IMR-90 (cell line): ENCODE measurements at places on chromosomes 11 and 22. TPM values are rescaled to one million over a fixed set of nuclear protein-coding genes. Genes with fewer than 3 reads are reported as not detected.
A peak's percentile ranks its signal among the peaks of the same experiment; 100 is the strongest.

The SCGB2A2 gene
- total RNA-seq = not detected in 2 replicates

The SHANK2 gene
- 0.83 and 1.6 TPM in 2 replicates for total RNA-seq

The FGF4 gene
- not detected in 2 replicates for total RNA-seq

The TRPM5 gene
- not detected in 2 replicates for total RNA-seq

The SLC22A9 gene
- not detected in 2 replicates for total RNA-seq

The FAM180B gene
- total RNA-seq = not detected in 2 replicates

DNA sequence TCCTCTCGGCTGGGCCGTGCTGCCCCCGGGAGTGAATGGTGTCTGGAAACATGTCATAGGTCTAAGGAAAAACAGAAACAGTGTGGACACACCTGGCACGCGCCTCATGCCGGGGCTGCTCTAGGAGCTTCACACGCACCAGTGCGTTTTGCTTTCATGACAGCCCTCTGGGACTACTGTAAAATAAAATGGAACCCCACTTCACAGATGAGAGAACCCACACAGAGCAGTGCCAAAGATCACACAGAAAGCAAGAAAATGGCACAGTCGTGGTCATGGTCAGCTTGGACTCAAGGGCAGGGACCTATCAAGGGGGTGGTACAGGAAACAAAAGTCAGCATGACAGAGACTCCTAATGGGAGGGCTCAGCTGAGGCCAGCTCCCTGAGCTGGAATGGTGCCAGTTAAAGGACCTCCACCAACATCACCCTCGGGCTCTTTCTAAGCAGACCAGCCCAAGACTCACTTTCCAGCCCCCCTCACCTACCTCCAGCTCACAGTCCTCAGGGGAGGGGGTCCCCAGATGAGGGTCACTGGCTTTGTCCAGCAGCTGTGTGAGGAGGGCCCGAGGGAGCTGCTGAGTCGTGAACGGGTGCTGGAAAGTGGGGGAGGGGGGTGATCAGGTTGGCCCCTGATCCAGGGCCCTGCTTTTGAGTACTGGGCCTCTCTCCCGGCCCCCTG lies 3.3 kb downstream of the MAP4K2 start:
- DNase-seq = no peak

GRCh38 chr11:76208438-76209374 lies 2.4 kb upstream of the WNT11 start:
- DNase-seq = peak; percentile 12

DNA sequence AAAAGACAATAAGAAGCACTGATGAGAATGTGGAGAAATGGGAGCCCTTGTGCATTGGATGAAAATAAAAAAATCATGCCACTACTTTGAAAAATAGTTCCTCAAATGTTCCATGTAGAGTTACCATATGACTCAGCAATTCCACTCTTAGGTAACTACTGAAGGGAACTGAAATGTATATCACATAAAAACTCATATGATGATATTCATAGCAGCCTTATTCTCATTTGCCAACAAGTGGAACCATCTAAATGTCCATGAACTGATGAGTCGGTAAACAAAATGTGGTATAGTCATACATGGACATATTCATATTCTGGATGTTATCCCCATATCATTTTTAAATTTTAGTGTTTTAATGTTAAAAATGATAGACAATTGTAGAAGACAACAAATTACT lies 3.5 kb downstream of the KRTAP5-9 start:
- DNase-seq = no peak

GRCh38 chr11:30431127-30431814 lies 108.4 kb downstream of the ARL14EP start:
- DNase-seq = no peak

GRCh38 chr11:65884716-65885092 lies 3.6 kb downstream of the FIBP start:
- DNase-seq = peak; percentile 65

DNA sequence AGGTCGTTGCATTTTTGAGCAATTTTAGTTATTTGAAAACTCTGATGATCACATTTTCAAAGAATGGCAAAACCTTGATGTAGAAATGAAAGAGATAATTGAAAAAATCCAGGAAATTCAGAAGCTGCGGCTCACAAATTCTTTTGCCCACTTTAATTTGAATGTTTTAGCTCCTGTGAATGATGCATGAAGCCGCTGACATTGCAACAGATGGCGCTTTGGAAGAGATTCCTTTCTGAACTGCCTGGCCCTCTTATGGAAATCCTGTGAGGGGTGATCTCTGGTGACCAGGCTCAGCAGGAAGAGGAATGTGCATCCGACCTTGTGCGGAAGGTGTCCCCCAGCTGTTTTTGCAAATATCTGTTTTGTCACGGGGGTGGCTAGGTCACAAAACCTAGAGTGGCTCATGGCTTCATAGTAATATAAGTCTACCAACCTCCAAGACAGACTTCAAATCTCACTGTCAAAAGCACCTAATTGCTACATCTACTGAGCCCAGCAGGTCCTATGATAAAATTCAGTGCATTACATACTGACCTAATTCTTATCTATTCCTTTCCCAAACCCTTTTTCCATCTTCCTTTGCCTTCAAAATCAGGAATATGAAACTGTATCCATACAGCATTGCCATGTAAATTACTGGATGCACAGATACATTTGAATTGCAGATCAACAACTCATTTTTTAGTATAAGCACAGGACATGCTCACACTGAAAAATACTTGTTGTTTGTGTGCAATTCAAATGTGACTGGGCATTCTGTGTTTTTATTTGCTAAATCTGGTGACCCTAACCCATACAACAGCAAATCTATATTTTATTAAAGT lies 412.7 kb downstream of the ETS1 start:
- DNase-seq = peak; percentile 67

- DNase-seq = no peak
Measured at GRCh38 chr11:116132273-116132978, 628.2 kb upstream of the CADM1 start.

DNA sequence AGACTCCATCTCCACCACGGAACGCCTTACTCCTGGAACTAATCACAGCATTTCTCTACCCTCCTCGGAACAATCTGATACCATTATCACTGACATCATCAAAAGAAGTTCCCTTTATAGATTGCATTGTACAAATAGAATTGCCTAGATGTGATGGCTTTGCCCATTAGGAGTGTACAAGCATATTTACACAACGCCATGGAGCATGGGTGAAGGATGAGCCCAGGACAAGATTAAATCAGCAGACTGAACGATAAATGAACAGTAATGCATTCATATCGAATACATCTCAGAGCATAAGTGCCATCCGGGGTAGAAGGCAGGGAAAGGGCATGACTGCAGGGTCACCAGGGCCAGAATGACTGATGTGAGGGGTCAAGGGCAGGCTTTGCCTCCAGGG lies 57.3 kb downstream of the KIRREL3 start:
- DNase-seq = no peak

DNA sequence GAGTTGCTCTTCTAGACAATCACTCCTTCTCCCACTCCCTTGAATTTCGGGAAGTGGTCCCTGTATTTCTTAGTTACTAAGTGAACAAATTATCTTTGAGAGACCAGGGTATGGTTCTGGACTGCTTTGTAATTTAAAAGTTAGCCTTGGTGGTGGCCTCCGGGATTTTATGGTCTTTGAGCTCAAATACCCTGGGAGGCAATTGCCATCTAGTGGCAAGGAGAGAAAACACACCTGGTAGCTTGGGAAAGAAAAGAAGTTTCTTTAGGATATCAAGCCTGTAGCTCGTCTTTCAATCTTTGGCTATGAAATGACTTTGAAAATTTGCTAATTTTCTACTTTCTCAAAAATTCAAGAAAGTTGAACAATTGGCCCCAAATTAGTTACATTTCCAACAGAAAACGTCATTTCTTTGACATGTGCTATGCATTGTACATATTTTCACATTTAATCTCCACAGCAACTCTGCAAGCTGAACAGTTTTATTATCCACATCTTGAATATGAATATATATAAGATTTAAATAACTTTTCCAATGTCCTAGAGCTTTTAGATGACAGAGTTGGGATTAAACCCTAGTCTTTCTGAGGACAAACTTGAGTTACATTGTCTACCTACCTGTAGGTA lies 39.1 kb downstream of the MMP27 start:
- peak; percentile 60 for DNase-seq

GRCh38 chr11:90204832-90205646 lies 17.8 kb downstream of the CHORDC1 start:
- DNase-seq = peak; percentile 66

- DNase-seq = no peak
Measured at GRCh38 chr11:40323241-40323640, 1136.2 kb downstream of the LRRC4C start.

DNA sequence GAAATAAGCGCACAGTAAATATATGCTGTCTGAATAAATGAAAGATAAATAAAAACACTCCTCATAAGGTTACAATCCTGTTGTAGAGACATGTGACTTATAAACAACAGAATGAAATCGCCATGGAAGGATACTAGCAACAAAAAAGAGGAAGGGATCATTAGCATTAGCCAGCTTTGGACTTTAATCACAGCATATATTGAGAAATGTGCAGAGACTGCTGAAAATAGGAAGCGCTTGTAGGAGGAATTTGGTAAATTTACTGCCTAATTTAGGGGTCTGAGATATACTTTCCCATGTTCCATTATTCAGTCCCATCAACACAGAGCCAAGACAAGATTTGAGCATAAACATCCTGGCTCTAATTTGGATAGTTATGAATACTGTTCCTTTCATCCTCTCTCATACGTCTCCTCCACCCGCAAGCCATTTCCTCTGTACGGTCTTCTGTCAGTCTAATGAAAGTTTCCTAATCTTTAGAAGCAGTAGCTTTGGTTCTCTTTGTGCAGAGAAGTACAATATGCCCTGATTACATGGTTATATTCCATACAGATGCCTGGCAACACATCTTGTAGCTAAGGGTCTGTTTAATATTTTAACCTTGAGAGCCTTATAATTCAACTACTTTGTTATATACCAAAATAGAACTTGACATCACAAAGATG lies 37.1 kb upstream of the AKIP1 start:
- DNase-seq = no peak

DNA sequence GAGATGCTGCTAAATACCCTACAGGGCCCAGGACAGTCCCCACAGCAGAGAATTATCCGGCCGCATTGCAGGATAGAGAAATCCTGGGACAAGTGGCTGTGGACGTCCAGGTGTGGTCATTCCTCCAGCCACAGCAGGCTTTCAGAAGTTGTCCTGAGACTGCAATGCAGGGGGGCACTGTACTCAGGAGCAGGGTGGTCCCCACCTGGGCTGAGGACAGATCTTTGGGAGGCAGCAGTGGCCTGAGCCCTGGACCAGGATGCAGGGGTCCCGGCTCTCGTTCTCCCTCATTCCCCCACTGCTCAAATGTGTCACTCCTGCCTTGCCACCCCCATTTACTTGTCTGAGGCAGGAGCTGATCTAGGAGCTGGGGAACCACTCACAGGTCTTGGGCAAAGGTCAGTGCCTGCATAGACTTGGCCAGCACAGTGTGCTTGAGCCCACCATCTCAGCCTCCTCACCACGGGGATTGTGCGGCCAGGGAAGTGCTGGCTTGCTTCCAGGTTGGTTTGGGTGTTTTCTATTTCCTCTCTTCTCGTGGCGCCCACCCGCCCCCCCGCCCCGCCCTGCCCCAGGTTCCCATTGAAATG lies 15.3 kb downstream of the LINC01488 start:
- DNase-seq = peak; percentile 70

DNA sequence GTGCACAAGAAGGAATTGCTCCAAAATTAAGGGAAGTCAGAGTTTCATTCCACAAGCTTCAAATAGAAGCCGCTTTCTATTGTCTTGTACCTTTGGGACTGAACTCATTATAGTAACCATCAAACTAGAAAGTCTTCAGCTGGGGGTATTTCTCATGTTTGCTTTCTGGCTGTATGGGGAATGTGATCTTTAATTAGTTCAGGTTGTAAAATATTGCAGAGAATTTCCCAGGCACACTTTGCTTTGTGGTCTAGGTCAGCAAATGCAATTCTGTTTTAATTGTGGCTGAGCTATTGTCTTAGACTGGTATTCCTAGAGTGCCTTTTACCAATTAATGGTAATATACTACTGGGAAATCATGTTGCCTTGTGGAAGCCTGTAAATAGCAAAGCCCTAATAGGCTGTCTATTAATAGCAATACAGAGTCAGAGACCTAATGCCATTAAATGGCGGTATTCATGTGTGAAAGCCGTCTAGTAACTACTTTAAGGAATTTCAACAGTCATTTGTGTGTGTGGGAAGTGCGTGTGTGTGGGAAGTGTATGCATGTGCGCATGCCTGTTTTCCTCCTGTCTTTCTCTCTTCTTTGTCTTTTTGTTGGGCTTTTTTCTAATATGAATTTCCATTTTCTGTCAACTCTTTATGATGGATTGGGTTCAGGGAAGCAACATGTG lies 276.6 kb downstream of the FAT3 start:
- DNase-seq = no peak

GRCh38 chr11:129680907-129681306 lies 134.7 kb upstream of the TMEM45B start:
- no peak for DNase-seq

GRCh38 chr11:67347964-67348749 lies 5.2 kb downstream of the POLD4 start:
- peak; percentile 73 for DNase-seq

DNA sequence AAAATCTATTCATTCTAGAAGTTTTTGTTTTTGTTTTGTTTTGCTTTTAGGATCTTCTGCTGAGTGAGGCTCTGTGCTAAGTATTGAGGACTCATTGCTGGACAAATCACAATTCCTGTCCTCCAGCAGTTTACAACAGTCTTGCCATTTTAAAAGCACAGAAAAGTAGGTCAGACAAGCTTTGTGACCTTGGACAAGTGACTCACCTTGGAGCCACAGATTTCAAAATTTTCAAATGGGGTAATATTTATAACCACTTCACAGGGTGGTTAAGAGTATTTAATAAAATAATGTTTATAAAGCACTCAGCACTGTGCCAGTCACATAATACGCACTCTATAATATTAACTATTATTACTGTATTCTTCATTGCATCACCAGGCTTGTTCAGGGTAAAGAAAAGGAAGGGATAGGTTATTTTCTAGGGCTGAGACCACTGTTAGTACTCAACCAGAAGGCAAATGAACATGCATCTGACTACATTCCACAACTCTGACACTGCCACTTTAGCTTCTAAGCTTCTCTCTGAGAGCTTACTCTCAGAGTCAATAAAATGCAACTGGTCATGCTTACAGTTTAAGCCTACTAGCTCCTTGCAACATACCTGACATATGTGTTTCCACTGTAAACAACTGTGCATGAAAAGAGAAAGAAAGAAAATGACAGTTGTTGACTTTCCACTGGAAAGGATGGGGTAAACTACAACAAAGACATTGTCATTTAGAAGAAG lies 63.2 kb upstream of the FIBIN start:
- peak; percentile 54 for DNase-seq

- DNase-seq = peak; percentile 71
Measured at GRCh38 chr11:85694385-85694980, 8.5 kb upstream of the CCDC89 start.
